SK-MEL-5 (cell line): ENCODE measurements at places on chromosomes 11 and 22. TPM values are rescaled to one million over a fixed set of nuclear protein-coding genes. Genes with fewer than 3 reads are reported as not detected.

GRCh38 chr11:131389582-131389981 lies 19.2 kb downstream of the NTM start:
- DNase-seq = no peak

GRCh38 chr22:30878516-30879414 lies 89.8 kb downstream of the MORC2 start:
- DNase-seq = no peak

The MS4A6E gene
- not detected in 2 replicates for total RNA-seq

The FGF19 gene
- total RNA-seq = 0.13 TPM in 1 of 2 replicates, not detected in the other
